CD4-positive, alpha-beta T cell treated with Interleukin-4 for 4 hours (primary cell): ENCODE measurements at places on chromosomes 5 and 9.
A peak's percentile ranks its signal among the peaks of the same experiment; 100 is the strongest.

- no peak for DNase-seq
Measured at GRCh38 chr5:138274189-138274853, at the start of gene GFRA3. GFRA3 (minus strand) TSS chr5:138274621; CDS start chr5:138274424, 197 bp downstream.

DNA sequence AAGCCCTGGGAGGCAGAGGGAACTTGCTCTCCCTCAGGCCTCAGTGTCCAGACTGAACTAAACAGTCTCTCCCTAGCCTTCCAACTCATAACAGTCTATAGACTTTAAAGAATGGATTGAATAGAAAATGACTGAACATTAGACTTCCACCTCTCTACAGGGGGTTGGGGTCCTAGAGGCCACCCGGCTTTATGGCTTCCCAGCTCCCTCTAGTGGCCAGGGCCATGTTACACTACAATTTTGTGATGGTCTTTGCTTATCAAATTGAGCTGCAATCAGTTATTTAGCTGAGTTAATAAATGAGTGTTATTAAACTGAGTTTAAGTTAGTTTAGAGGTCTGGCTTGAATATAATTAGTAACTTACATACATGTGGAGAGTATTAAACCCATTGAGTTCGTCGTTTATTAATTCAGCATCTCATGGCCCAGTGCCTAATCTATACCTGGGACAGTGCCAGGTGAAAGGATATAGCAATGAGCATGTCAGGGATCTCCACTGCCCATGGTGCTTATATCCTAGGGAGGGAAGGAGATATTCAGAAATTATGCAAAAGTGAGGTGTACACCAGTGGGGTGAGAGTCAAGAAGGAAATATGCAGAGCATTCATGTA, 105.2 kb downstream of the SH3TC2 start:
- DNase-seq: peak; percentile 52

GRCh38 chr5:170315154-170315553, 17.6 kb upstream of the LCP2 start:
- no peak for DNase-seq

DNA sequence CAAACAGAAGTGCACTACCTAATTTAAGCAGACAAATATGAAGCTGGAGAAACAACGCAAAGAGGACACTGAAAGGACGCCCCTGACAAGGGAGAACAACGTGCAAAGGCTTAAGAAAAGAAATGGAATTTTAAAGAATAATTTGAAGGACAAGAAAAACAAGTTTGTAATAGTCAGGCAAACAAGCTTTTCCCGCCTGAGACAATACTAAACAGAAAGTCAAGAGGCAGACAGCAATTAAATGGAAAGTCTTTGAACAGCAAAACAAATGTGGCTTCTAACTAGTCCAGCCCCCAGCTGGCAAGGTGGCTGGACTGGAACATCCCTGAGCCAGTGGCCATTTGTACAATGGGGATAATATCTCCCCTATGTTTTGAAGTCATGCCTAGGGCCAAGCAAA, 63.3 kb downstream of the SIL1 start:
- DNase-seq: no peak

DNA sequence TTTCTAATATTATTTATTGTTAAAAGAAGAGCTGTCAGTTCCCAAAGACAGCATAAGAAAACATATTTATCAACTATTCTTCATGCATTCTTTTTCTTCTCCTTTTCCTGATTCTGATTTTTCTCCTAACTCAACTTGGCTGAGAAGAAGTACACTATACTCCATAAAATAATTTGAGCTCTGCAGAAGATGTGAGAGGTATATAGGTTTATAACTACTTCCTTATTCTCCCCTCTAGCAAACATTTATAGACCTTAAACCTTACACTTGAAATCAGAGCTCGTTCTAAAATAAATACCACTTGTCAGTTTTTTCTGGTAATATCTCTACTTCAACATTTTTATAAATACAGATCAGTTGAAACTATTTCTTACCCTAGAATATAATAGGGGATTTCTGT, 724.8 kb upstream of the GRAMD2B start:
- no peak for DNase-seq

GRCh38 chr9:1530696-1531095, 480.5 kb downstream of the DMRT2 start:
- no peak for DNase-seq

DNA sequence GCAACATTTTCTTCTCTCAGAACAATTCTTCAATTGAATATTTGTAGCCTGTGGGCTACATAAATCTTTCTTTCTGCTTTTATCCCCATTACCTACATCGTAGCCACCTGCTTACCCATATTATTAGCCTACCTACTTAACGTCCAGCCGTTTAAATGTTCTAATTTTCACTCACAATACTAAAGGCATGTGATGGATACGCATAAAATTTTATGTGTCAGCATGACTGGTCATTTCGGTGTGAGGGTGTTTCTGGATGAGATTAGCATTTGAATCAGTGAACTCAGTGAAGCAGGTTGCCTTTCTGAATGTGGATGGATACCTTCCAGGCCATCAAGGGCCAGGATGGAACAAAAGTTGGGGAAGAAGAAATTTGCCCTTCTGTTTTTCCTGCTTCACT, 1722.5 kb upstream of the ACO1 start:
- DNase-seq: no peak

DNA sequence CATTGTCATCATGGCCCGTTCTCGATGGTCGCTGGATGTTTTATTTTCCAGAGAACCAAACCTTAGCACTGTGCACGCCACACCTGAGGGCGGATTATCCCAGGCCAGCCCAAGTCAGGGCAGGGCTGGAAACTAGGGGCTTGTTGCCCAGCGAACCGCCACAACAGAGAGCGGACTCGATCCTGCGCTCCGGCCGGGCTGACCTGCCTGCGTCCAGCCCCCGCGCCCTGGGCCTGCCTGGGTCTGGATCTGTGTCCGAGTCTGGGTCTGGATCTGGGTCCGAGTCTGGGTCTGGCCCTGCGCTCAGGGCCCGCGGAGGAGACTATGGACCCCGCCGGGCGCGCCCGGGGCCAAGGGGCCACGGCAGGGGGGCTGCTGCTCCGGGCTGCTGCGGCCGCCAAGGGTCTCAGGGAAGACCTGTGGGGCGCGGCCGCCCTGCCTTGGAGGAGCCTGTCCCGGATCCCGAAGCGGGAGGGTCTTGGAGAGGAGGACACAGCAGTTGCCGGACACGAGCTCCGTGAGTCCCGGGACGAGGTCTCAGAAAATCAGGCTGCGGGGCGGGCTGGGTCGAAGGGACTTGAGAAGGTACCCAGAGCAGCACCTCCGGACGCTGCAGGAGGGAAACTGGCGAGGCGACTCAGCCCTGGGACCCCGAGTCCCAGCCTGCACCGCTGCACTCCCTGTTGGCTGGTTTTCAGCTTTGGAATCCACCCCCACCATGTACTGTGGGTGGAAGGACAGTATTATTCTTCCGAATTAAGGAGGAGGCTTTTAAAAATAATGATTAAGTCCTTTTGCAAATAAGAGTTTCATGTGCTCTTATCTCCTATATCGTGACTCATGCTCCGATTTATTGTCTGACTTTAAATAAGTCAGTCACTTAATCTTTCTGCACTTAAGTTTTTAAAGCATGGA, at the start of gene ANKDD1B:
Gene ANKDD1B (plus strand): TSS at position 143 of the 915 bp plus-strand sequence. CDS start 182 bp downstream, at position 325.
- DNase-seq: no peak

- DNase-seq: no peak
Measured at GRCh38 chr5:179771311-179771895, 22.4 kb upstream of the LTC4S start.

DNA sequence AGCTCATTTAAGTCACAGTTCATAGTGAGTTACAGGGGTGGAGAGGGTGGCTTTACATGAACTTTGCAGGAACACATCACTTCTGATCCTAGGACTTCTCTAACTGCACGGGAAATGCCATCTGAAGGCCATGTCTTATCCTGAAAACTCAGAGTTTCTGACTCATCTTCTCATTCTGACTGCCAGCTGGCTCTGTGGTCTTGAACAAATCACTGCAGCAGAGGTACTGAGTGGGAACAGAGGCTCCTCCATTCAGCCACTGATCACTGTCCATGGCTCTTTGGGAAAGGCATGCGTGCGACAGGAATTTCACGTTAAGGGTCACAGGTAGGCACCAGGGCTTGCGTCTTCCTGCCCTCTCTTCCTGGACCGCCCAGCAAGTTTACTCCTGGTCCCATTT, 114.6 kb upstream of the LRRTM2 start:
- no peak for DNase-seq

DNA sequence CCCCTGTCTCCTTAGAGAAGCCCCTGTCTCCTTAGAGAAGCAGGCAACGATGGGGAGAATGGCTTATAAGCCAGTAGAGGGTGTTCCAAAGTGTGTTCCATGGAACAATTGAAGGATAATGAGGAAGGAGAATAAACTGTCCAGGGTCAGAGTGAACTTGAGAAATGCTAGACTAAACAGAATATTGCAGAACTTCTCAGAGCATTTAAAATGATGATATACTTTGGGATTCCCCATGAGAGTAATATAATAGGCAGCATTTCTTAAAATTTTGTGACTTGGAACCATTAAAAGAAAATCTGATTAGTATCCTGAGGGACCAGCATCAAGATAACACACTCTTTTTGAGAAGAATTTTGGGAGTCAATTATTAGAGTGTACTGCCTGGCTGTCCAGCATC, 116.8 kb downstream of the PBX3 start:
- DNase-seq: no peak
